ENCODE measurements at places on chromosomes 13 and 19.

DNA sequence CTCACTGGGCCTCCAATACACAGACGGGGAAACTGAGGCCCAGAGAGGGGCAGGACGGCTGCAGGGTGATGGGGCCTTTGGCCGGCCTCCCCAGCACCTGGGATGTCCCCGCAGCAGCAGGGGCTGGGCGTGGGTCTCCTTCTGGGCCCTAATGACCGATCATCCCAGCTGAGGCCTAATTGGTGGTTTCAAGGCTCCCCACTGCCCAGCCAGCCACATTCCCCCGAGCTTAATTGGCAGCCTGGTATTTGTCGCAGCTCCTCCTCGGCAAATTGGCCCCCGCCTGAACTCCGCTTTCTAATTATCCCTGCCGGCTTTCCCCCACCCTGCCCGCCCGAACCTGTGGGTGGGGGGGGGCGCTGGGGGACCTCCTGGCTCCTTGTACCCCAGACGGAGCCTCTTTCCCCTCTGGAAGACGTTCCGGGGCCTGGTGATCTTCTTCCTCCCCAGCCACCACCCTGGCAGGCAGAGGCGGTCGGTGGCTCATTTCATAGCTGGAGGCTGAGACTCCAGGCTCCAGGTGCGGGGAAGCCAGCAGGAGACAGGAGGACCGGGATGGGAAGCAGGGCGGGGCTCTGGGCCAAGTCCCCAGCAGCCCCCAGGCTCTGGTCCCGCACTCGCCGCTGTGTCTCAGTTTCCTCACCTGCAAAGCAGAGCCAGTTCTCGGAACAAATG, 27.2 kb upstream of the WDR18 start:
- no peak for DNase-seq

DNA sequence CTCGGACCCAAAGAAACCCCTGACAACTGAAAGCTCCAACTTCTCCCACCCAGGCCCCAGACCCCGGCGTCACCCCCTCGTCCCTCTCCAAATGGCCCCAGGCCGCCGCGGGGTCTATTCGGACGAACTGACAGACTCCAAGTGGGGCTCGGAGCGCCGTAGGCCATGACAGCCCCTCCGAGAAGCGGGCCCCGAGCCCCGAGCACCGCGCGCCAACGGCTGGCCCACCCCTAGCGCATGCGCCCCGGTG, 360 bp downstream of the DDX39A start:
- no peak for DNase-seq

DNA sequence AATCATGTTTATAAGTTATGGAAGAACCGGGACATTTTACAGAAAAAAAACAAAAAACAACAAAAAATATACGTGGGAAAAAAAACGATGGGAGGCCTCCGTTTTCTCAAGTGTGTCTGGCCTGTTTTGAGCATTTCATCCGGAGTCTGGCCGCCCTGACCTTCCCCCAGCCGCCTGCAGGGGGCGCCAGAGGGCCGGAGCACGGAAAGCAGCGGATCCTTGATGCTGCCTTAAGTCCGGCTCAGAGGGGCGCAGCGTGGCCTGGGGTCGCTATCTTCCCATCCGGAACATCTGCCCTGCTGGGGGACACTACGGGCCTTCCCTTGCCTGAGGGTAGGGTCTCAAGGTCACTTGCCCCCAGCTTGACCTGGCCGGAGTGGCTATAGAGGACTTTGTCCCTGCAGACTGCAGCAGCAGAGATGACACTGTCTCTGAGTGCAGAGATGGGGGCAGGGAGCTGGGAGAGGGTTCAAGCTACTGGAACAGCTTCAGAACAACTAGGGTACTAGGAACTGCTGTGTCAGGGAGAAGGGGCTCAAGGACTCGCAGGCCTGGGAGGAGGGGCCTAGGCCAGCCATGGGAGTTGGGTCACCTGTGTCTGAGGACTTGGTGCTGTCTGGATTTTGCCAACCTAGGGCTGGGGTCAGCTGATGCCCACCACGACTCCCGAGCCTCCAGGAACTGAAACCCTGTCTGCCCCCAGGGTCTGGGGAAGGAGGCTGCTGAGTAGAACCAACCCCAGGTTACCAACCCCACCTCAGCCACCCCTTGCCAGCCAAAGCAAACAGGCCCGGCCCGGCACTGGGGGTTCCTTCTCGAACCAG, 1.8 kb upstream of the APOE start:
- peak; percentile 13 for DNase-seq

DNA sequence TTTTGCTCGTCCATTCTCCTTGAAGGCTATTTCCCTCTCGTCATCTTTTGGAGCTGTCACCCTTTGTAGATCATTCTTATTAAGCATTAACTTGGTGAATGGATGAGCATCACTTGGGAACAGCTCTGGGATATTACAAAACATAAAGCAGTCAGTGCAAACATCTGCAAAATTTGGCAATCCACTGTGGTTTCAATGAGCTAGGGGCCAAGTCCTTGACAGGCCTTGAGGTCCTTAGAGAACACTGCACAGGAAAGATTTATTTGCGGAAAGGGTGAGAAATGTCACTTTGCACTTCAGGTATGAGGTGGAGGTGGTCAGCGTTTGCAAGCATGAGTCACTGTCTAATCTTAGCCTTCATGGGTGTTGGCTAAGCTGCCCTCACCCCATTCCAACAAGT, 239.7 kb upstream of the MAB21L1 start:
- no peak for DNase-seq

Measured in bone marrow (tissue), 2 donors.